ENCODE measurements at places on chromosomes 2 and 18.

GRCh38 chr2:126634273-126634861, 21.6 kb upstream of the GYPC start:
- peak; percentile 90 for DNase-seq

DNA sequence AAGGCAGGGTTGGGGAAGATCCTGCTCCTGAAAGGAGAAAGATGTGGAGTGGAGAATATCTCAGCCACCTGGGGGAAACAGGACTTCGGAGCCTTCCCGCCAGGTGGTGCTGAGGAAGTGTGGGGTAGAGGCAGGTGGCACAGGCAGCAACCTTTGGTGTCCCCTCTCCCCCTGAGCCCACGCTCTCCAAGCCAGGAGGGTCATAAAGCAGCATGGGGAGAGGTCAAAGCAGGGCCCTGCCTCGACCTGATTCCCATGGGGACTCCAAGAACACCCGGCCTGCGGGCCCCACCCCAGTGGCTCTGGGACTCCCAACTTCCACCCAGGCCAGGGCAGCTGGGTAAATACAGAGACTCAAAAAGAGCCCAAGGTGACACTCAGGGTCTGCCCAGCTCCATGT, 54.3 kb upstream of the SLC66A3 start:
- no peak for DNase-seq

GRCh38 chr2:9652898-9653479, 22.2 kb upstream of the YWHAQ start:
- DNase-seq = no peak

DNA sequence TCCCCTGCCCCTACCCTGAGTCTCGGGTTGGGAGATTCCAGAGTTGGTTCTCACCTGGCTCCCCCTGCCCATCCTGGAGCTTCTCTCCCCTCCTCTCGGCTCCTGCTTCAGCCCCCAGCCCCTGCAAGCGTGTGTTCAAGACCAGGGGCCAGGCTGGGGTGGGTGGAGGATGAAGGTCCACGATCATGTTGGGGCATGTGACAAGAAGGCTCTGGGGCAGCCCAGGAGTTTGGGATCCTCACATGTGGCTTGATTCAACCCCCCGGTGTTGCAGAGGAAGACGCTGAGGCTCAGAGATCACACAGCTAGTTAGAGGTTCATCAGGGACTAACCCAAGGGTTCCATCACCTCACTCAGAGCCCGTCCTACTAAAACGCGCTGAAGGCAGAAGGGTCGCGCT, 14.2 kb upstream of the TUBB6 start:
- DNase-seq = no peak

- no peak for DNase-seq
These were observed 114.3 kb downstream of the NXPH2 start for GRCh38 chr2:138665937-138666336.

DNA sequence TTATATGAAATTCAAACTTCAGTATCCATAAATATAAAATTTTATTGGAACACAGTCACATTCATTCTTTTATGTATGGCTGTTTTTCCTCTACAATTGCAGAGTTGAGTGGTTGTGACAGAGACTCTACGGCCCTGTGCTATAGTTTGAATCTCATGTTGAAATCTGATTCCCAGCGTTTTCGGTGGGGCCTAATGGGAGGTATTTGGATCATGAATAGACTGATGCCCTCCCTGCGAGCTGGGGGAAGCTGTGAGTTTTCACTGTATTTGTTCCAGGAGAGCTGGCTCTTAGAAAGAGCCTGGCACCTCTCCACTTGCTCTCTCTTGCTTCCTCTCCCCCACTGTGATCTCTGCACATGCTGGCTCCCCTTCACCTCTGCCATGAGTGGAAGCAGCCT, 1.7 kb downstream of the PFN4 start:
- DNase-seq = no peak

DNA sequence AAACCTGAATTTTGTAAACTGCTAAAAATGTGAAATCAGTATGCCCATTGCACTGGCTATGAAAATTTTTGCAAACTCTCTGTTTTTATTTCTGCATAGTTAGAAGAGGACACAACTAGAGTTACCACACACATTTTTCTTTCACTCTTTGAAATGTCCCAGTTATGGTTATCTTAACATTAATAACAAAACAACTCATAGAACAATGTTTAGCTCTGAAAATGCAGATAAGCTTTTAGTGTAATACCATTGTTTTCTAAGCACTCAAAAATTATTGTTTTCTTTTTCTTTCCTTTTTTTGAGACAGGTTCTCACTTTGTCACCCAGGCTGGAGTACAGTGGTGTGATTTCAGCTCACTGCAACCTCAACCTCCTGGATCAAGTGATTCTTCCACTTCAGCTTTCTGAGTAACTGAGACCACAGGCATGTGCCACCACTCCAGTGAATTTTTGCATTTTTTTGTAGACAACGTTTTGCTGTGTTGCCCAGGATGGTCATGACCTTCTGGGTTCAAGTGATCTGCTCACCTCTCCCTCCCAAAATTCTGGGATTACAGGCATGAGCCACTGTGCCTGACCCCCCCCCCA, 1204.5 kb upstream of the ZEB2 start:
- DNase-seq = no peak

DNA sequence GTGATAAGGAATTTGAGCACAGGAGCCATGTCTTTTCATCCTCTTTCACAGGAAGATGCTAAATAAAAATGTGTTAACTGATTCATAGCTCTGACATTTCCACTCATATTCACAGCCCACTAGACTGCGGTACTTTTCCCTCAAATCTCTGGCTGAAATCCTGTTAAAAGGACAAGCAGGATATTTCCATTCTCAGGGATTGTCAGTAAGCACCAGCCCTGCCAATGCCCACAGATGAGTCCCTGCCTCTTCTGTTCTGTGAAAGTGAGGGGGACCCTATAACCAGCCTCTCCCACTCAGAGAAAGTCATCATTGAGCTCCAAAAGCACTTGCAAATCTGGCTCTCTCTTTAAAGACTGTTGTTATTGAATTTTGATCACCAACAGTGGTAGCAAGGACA, 440.5 kb downstream of the SETBP1 start:
- DNase-seq = no peak

DNA sequence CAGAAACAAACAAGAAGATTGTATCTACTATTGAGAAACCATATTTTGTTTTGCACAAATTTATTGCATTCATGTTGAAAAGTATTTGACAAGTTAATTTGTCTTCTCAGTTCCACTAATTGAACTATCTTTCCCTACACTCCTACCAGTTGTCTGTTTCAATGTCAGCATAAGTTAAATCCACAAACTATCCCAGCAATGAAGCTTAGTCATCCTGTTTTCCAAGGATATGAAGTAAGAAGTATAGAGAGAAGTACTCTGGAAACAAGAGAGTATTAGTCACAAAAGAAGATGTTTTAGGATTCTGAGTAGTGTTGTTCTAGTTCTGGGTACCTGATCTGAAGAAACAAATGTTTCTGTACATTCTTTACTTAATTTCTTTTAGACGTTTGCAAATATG, 261.6 kb upstream of the ZNF804A start:
- no peak for DNase-seq

DNA sequence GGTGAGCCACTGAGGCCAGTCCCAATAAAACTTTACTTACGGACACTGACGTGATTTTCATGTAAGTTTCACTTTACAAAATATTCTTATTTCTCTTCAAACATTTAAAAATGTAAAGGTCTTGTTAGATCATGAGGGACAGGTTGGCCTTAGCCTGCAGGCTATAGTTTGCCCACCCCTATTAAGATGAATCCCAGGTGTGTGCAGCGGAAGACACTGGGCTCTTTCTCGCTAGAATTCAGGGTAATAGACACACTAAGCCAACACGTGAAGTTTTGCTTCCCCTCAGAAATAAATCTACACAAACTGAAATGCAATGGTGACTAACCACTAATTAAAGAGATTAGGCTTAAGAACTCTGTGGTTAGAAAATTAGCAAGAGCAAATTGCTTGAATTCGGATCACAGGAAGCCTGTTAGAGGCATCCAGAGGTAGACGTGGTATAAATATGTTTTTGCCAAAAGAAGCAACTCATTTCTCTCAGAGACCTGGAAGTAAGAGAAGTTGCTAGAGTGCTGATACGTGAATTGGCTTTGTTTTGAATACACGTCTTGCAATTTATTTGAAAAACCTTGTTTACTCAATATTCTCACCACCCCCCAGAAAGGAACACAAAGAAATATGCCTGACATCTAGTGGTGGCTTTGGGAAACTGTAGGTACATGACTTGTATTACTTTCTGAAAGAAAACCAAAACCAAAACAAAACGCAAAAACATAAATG, 151.6 kb downstream of the DTNB start:
- DNase-seq = no peak

DNA sequence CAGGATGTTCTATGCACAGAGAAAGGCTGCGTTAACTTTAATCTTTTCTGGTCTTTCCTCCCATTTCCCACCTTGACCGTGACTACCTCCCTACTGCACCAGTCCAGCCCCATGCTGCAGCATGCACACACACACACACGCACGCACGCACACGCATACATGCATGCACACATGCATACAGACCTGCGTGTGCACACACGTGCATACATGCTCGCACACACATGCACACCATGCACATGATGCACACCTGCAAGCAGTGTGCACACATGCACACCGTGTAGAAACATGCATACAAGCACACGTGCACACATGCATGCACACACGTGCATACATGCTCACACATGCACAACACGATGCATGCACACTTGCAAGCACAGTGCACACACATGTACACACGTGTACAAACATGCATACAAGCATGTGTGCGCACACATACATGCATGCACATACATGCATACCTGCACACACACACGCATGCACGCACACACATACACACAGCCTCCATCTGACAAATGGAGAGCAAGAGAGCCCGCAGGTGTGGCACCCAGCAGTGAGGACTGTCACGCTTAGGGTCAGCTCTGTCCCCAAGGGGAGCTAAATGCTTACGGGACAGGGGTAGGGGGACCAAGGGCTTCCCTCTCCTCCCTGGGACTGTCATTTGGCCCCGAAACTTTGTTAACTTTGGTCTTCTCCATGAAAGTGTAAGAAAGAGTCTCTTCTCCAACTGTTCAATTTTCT, 18.2 kb downstream of the SNORC start:
- DNase-seq = no peak

GRCh38 chr2:96251721-96252292, 14.0 kb downstream of the TMEM127 start:
- DNase-seq = no peak

- no peak for DNase-seq
These were observed 80.9 kb downstream of the LYPD6B start for GRCh38 chr2:149119368-149119767.

- DNase-seq = no peak
These were observed 66.5 kb downstream of the EIF2AK3 start for GRCh38 chr2:88560619-88561307.

- no peak for DNase-seq
These were observed at the start of gene CYP27C1 for GRCh38 chr2:127220102-127220767. TSS of gene CYP27C1 (minus strand) at chr2:127220299. CDS start at chr2:127220270, 29 bp downstream.

- no peak for DNase-seq
These were observed 15.5 kb upstream of the ST8SIA5 start for GRCh38 chr18:46772357-46772756.

DNA sequence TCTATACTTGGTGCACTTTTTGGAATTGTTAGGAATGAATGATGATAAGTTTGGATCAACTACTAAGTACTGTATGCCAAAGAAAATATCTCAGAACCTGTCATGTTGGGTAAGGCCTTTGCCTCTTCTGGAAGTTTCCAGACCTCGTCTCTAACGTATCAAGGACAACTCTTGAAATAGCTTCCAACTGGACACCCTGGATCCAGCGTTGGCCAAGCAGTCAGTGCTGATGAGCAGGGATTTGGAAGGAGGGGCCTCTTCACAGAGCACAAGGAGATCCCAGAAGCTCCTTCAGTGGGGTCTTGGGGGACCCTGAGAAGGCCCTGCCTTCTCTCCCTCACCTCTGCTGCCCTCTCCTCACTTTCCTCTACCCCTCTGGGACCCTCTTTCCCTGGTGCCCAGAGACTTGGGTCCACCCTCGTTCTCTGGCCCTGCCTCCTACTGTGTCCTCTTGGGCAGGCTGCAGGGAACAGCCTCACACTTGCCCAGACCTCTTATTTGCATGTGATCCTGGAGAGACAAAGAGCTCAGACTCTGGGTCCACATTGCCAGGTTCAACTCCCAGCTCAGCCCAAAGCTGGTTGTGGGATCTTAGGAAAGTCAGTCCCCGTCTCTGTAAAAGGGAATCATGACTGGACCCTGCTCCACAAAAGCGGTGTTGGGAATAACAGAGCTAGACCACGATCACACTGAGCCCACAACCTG, 145.8 kb downstream of the COL6A3 start:
- DNase-seq = no peak

DNA sequence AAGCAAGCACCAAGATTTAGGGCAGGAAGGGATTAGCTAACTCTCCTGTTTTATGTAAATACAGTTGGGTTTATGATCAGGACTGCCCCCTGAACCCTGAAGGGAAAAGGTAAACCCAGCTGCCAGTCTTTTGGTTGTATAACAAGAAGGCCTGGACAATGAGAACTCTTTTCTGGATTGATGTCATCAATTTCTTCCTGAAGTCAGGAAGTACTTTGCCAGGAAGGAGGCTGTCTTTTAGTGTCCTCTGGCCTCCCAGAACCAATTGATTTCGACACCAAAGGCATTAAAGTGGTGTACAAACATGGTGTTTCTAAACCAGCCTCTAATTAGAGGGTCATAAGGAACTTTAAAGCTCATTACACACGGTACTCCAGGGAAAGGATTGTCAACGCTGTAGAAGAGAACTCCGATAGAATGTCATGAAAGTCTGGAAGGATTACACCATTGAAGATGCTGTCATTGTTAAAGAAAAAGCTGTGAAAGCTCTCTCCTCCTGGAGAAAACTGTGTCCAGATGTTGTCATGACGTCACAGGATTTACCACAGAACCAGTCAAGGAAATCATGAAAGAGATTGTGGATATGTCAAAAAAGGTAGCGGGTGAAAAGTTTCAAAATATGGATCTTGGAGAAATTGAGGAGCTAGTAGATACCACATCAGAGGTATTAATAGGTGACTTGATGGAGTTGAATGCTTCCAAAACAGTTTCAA, 78.8 kb downstream of the ANKRD12 start:
- DNase-seq = no peak
